ENCODE measurements at places on chromosomes 4 and X.

GRCh38 chr4:156656896-156657295, 314.7 kb downstream of the PDGFC start:
- no peak for DNase-seq

- DNase-seq = no peak
These were observed 217.3 kb upstream of the TAPT1 start for GRCh38 chr4:16443504-16444088.

- DNase-seq = no peak
These were observed 33.6 kb upstream of the XK start for GRCh38 chrX:37651921-37652452.

DNA sequence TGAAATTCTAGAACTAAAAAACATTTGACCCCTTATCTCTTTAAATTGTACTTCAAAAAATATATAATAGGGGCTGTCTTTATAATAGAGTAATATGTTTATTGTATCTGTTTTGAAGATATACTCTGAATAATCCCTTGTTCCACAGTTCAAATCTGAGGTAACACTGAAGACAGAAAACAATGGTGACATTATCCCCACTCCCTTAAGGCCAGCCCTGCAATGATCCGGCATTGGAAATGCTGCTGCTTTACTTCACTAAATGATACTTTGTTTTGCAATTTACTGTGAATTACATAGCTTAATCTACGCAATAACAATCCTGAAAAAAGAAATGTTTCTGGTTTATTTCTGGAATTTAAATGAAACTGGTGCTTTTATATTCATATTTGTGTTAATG, 34.4 kb upstream of the ZFP42 start:
- no peak for DNase-seq

GRCh38 chr4:107094976-107095375, 58.9 kb upstream of the DKK2 start:
- no peak for DNase-seq

- no peak for DNase-seq
These were observed 997.8 kb downstream of the ARAP2 start for GRCh38 chr4:35246493-35246892.

DNA sequence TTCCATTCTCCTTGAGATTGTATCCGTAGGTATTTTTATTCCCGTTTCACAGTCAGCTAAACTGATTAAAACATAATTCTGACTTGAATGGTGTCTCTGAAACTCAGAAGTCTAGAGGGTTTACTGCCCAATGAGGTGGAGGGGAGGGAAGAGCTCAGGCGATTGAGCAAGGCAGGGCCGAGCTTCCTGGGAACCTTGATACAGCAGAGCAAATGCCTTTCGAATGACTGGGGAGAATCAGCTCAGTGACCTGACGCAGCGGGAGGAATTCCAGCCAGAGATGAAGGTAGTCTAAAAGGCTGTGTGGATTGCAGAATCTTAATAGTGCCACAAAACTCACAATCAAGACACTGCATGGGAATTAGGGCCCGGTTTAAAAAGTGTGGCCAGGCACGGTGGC, 233.6 kb downstream of the EVC2 start:
- DNase-seq = no peak

Measured in stimulated activated CD8-positive, alpha-beta memory T cell treated with anti-CD3 and anti-CD28 coated beads, Interleukin-15, amount 100 ng/mL, for 48 hours (primary cell).